Activated CD4-positive, alpha-beta T cell treated with anti-CD3 and anti-CD28 coated beads, Interleukin-2, amount 10 ng/mL, durations not matched to agents 24 days and 14 days (primary cell): ENCODE measurements at places on chromosomes 5 and 9.

- DNase-seq = no peak
These were observed 5.8 kb upstream of the RAB14 start for GRCh38 chr9:121207371-121207940.

DNA sequence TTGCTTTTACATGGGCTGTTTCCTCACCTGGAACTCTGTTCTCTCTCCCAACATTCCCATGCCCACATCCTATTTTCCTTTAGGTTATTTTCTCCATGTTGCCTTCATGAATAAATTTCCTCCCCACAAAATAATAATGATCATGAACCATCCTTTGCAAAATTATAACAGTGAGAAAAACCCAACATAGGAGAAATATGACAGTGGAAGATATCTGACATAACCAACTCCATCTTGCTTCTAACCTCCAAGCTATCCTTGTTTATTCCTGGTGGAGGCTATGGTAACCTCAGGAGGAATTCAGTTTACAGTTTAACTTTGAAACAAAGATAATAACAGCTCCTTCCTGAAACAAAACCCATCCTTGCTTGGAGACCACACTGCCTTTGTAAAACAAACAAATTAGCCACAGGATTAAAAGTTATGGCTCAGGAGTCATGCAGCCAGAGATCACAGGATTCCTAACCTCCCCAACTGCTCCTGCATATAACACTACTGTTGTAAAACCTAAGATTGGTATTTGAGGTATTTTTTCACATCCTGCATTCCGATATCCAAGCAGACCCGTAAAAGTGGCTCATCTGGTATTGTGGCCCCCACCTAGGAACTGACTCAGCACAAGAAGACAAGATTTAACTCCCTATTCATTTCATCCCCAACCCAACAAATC, 212.4 kb downstream of the TRIM32 start:
- no peak for DNase-seq

DNA sequence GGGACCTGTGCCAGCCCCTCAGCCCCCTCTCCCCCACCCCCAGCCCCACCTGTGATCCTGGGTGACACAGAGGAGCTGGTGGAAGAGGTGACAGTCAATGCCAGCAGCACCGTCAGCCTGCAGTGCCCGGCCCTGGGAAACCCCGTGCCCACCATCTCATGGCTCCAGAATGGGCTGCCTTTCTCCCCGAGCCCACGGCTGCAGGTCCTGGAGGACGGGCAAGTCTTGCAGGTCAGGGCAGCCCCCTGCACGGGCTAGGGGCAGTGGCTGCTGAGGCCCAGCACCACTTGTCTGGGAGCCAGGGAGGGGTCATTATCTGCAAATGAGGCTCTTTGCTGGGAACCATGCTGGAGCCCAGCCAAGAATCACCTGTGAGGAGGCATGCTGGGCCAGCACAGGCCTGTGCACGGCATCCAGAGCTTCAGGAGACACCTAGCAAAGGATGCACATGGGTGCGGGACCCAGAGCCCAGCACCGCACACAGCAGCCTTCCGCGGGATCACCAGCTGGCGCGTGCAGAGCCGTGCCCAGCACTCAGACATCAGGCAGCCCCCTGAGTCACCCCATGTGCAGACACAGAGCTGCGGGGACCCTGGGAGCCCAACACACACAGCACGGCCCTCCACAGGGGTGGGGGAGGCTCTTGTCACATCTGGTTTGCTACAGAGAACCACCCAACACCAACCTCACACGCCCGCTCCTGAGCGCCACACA, 62.0 kb upstream of the ASS1 start:
- DNase-seq = no peak

GRCh38 chr5:109590799-109591198, 98.9 kb upstream of the MAN2A1 start:
- DNase-seq = no peak

GRCh38 chr9:108108852-108109448, 619.4 kb upstream of the KLF4 start:
- no peak for DNase-seq
